Skin of body (tissue), 3 donors: ENCODE measurements at places on chromosomes 6 and 20. TPM values are rescaled to one million over a fixed set of nuclear protein-coding genes. Genes with fewer than 3 reads are reported as not detected.

PLCB4 gene
- total RNA-seq = 6.8 TPM

TXLNB gene
- 15.0 TPM for total RNA-seq

ADGRB3 gene
- total RNA-seq = 3.3 TPM

FOXS1 gene
- total RNA-seq = 1.4 TPM

COL21A1 gene
- total RNA-seq = 79.8 TPM

EDN3 gene
- total RNA-seq = 12.4 TPM

MUC21 gene
- total RNA-seq = not detected

DOP1A gene
- total RNA-seq = 55.6 TPM

MLN gene
- not detected for total RNA-seq

DSP gene
- total RNA-seq = 467 TPM

GRCh38 chr6:158611541-158612370 is 32.8 kb downstream of the DYNLT1 start:
- no peak for DNase-seq

- no peak for DNase-seq
These were observed 141.1 kb downstream of the SYNDIG1 start for GRCh38 chr20:24610341-24611115.

DNA sequence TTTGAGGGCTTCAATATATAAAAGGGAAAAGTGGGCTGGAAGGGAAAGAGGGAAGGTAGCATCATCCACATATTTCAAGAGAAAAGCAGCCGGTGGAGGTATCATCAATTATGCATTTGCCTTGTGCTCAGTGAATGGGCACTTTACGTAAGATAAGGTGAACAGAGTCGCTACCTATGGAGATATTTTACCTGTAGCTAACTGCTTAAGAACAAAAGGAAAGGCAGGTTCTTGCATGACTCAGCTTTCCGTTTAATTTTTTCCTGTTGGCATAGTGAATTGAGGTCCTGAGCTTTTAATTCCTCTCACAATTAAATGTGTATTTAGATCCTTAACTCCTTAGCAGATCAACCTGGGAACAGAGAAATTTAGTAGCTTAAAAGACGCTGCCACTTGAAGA is 25.5 kb upstream of the PLCB4 start:
- DNase-seq = no peak

DNA sequence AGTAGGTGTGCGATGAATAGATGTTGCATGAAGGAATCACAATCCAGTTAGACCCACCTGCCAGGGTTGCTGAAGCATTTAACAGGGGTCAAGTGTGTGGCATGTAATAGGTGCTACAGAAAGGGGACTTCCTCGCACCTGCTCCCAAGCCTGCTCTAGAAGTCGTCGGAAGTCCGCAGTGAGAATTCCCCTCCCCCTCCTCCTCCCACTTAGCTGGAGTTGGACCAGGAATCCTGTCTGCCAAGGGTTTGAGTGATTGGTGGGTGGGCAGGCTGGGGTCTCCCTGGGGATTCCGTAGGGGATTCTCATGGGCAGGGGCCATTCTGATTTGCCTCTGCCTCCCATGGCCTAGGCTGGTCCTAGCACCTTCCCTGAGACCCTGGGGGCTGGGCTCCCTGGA is 10.3 kb downstream of the SCRT2 start:
- no peak for DNase-seq

GRCh38 chr6:36912586-36912985 is 26.8 kb downstream of the C6orf89 start:
- DNase-seq = peak; percentile 62

- DNase-seq = no peak
These were observed 97.5 kb downstream of the ERMARD start for GRCh38 chr6:169848946-169849345.

GRCh38 chr6:87697581-87698546 is 4.2 kb downstream of the AKIRIN2 start:
- DNase-seq = peak; percentile 93

- no peak for DNase-seq
These were observed 804.4 kb downstream of the EYS start for GRCh38 chr6:64902596-64902995.

DNA sequence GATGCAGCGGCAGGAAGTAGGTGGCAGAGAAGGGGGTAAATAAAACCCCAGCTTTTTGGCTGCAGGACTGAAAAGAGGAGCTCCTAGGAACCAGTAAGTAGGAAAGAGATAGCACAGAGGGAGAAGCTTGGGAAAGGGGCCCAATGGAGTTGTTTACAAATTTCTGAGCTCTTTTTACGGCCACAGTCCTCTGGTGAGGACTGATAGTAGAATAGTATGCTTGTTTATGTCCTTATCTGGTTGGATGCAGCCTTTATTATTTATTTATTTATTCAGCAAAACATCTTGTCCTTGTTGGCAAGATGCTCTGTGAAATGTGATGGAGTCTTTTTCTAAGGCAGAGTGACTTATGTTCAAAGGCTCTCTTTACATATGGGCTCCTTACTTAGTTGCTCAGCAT is 119.7 kb upstream of the AHI1 start:
- DNase-seq = no peak

- DNase-seq = no peak
These were observed 123.7 kb upstream of the FOXQ1 start for GRCh38 chr6:1188199-1188598.

GRCh38 chr6:48377115-48377514 is 266.1 kb upstream of the PTCHD4 start:
- DNase-seq = no peak
